ENCODE measurements at places on chromosomes 2 and 18.
A peak's percentile ranks its signal among the peaks of the same experiment; 100 is the strongest.

- no peak for DNase-seq
Observed at GRCh38 chr2:56121995-56122394, 61.8 kb upstream of the CCDC85A start.

GRCh38 chr2:198143793-198144192 lies 339.4 kb downstream of the PLCL1 start:
- no peak for DNase-seq

DNA sequence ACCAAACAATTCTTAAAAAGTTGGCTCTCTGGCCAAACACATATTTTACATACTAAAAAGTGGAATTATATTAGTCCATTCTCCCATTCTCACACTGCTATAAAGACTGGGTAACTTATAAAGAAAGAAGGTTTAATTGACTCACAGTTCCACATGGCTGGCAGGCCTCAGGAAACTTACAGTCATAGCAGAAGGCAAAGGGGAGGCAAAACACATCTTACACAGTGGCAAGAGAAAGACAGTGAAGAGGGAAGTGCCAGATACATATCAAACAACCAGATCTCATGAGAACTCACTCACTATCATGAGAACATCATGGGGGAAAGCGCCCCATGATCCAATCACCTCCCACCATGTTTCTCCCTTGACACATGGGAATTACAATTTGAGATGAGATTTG lies 42.6 kb downstream of the EDAR start:
- DNase-seq = no peak

DNA sequence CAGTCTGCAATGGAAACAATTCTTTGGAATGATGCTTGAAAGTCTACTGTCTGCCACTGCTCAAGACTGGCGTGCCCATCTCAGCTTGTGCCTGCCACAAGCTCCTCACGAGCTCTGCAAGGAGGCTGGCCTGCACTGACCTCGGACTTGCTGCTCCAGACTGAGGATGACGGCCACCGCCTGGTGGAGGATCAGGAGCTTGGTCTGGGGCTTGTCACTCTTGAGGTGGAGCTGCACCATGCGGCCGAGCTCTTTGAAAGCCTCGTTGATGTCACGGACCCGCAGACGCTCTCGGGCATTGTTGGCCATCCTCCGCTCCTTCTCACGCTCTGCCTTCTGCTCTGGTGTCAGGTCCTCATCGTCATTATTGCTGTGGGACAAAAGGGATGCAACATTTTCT lies 269.4 kb upstream of the CCDC68 start:
- no peak for DNase-seq

DNA sequence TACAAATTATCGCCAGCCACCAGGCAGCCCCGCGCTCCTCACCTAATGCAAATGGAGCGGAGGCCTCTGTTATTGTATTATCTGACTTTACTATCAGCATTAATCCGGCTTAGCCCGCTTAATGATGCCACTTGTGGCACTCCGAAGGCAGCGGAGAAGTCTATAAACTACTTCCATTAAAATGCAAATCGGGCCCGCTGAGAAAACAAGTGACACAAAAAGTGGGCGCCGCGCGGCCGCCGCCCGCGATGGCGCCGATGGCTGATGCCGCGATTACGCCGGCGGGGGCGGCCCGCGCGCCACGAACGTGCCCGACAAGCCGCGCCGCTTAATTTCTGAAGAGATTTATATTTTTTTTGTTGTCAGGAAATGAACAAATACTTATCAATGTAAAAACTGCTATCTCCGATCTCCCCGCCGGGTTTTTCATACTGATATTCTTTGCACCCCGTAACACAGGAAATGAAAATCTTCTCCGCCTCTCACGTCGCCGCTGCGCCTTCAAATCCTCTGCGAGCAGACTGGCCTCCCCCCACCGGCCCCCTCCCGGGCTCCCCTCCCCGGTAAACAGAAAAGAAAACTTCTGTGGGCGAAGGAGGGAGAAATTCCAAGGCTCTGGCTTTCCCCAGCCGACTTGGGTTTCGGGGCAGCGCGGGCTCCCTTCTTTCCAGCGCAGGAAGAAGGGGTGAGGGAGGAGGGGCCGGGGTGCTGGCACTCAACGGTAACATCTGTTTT lies 221.8 kb downstream of the INSIG2 start:
- DNase-seq = peak; percentile 53

DNA sequence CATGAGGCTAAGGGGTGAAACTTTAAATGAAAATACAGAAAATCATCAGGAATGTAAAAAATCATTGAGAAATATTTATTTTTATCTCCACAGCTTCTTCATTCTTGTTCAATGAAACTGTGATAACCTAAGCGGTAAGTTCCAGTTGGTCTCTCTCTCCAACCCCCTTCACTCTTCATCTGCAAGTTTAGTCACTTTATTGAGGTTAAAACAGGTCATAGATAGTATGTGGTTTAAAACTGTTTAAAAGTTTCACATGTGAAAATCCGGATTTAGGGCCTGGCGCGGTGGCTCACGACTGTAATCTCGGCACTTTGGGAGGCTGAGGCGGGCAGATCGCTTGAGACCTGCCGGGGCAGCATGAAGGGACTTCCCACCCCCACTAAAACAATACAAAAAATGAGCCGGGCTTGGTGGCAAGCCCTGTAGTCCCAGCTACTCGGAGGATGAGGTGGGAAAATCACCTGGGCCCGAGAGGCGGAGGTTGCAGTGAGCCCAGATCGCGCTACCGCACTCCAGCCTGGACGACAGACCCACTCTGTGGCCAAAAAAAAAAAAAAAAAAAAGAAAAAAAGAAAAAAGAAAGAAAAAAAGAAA lies 1.6 kb upstream of the PHLPP1 start:
- DNase-seq = no peak

- DNase-seq = no peak
Observed at GRCh38 chr18:22839340-22839821, 93.7 kb upstream of the RBBP8 start.

DNA sequence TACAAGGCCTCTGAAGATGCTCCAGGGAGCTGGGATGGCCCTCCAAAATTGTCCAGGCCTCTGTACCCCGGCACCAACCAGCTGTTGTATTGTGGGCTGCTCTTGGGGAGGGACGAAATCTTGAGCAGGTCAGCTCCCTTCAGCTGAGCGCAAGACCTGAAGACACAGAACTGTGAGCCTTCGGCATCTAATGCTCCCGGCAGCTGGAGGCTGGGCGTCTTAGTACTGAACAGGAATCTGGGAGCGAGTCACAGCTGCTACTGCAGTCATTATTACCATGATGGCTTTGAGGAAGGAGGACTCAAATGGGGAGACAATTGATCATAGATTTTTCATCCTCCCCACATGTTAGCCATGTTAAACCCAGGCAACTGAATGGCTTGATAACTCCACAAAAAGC lies 83.0 kb upstream of the LTBP1 start:
- DNase-seq = no peak

- no peak for DNase-seq
Observed at GRCh38 chr2:239664216-239664810, 263.5 kb upstream of the HDAC4 start.

DNA sequence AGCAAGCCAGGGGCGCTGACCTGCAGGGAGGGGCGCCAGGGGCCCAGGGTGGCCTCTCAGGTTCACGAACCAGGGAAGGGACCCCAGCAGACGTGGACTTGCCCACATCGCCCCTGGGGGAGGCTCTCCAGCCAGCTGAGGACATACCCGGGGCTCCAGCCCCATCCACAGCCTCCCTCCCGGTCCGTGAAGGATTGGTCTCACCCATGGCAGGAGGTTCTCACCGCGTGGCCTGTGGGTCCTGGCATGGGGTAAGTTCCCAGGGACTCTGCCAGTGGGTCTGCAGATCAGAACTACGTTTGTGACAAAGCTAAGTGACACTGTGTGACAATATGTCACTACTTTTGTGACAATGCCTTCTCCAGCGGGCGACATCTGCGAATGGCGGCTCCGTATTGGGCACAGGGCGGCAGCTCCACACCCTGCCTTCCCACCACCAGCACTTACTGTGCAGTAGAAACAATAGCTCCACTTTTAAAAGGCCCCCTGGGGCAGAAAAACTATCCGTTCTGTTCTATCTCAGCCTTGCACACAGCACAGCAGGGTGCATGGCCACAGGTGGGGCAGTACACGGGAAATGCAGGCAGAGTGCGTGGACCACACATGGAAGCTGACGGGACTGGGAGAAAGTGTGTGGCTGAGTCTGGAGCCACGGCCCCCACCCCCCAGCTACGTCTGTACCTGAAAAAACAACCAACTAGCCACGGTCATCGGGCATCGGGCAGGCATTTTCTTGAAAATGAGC lies 65.2 kb upstream of the CTDP1 start:
- no peak for DNase-seq

GRCh38 chr18:21327101-21327500 lies 85.1 kb downstream of the GREB1L start:
- DNase-seq = no peak

- DNase-seq = no peak
Observed at GRCh38 chr18:62978251-62979049, 263.1 kb downstream of the PHLPP1 start.
